Activated CD8-positive, alpha-beta T cell treated with anti-CD3 and anti-CD28 coated beads for 36 hours (primary cell): ENCODE measurements at places on chromosomes 7 and 10. TPM values are rescaled to one million over a fixed set of nuclear protein-coding genes. Genes with fewer than 3 reads are reported as not detected.

Gene PLPP4
- total RNA-seq = not detected

Gene AOC1
- not detected for total RNA-seq

Gene EN2
- not detected for total RNA-seq

Gene WASHC2A
- total RNA-seq = 23.5 TPM

DNA sequence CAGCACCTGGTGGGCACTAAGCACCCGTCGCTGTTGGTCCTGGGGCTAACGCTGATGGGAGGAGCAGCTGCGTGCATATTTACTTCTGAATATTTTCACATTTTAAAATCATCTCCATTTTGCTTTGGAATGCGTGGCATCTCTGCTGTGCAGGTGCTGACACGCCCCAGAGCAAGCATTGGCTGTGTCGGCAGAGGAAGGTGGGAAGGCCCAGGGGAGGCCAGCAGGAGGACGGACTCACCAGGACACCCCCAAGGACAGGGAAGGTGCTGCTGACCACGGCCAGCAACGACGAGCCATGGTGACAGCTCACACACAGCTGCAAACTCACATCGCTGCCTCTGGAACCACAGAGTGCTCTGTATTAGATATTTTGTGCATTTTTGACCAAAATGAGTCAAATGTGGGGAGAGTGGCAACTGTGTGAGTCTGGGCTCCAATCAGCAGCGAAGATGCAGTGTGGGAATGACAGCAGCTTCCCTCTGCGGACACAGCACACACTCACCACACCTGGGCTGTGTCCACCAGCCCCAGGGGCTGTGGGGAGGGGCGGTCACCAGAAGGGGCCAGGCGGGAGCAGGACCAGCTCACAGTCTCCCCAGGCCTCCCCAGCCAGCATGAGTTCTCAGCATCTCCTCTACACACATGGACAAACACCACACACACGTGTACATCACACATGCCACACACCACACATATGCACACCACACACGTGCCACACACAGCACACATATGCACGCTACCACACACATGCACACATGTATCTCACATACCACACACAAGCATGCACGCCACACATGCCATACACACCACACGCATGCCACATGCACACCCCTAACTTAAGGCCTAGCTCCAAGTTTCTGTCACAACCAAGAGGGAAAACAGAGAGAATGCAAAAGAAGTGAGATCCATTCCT is 58.2 kb downstream of the PTPRN2 start:
- no peaks in the 10 kb centered on the region for H3K4me1 ChIP-seq
- H3K4me3 ChIP-seq = no peak overlapping the region
- no peak for DNase-seq
- peaks cover 2% of the 10 kb centered on the region for H3K27me3 ChIP-seq
- H3K36me3 ChIP-seq = no peaks in the 10 kb centered on the region

GRCh38 chr10:25113191-25114035 is 61.4 kb upstream of the GPR158 start:
- no peak overlapping the region for H3K4me3 ChIP-seq
- DNase-seq = peak; percentile 70
- no peaks in the 10 kb centered on the region for H3K36me3 ChIP-seq
- no peak overlapping the region for H3K27ac ChIP-seq
- H3K27me3 ChIP-seq = peaks cover 39% of the 10 kb centered on the region

DNA sequence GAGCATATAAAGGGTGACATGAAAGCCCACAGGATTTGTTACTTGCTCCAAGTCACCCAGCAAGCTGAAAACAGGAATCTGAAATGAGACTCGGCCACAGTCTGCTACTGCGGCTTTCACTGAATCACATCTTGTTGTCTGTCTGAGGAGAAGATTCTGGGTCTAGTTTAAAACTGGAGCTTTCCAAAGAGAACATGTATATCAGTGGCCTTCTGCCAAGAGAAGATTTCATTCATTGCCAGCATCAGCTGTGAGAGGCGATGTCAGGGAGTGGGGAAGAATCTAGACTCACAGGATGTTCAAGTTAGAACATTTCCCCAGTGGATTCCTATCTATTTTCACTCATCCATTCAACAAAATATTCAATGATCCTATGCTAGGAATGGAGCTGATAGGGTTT is 122.8 kb downstream of the GALNT17 start:
- H3K4me1 ChIP-seq = no peaks in the 10 kb centered on the region
- no peak for DNase-seq
- H3K36me3 ChIP-seq = no peaks in the 10 kb centered on the region
- no peaks in the 10 kb centered on the region for H3K27me3 ChIP-seq
- H3K4me3 ChIP-seq = no peak overlapping the region

GRCh38 chr7:12475362-12476063 is 71.8 kb upstream of the VWDE start:
- H3K36me3 ChIP-seq = no peaks in the 10 kb centered on the region
- H3K4me3 ChIP-seq = no peak overlapping the region
- no peaks in the 10 kb centered on the region for H3K27me3 ChIP-seq
- H3K27ac ChIP-seq = no peak overlapping the region

GRCh38 chr7:41975849-41976248 is 261.2 kb downstream of the GLI3 start:
- no peaks in the 10 kb centered on the region for H3K36me3 ChIP-seq
- no peak for DNase-seq
- H3K27ac ChIP-seq = no peak overlapping the region
- H3K4me1 ChIP-seq = no peaks in the 10 kb centered on the region
- peaks cover 9% of the 10 kb centered on the region for H3K27me3 ChIP-seq

GRCh38 chr7:99693100-99693426 is 13.3 kb upstream of the CYP3A5 start:
- no peak for DNase-seq
- H3K36me3 ChIP-seq = no peaks in the 10 kb centered on the region
- H3K27me3 ChIP-seq = no peaks in the 10 kb centered on the region
- no peak overlapping the region for H3K27ac ChIP-seq
- H3K4me1 ChIP-seq = peaks cover 20% of the 10 kb centered on the region

DNA sequence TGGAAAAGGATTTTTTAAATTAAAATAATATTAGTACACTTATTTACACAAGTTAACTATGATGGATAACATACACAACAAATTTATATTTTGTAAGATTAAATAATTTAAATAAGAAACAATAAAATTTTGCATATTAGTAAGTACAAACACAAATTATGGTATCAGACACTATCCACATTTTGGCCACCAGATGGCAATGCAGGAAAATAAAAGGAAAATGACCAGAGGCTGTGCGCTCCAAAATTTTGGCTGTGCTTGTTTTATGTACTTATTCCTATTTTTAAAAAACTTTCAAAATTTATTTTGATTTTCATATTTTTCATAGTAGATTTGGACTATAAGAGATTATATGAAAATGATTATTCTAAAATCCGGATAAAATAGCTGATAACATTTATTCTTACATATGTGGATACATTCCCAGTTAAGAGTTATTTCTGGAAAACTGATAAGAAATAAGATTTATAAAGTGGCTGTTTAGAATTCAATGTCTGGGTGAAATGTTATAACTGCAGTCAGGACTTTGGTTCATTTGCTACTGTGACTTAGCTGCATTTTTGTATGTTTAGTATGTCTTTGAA is 274.7 kb upstream of the HGF start:
- no peak overlapping the region for H3K27ac ChIP-seq
- H3K36me3 ChIP-seq = no peaks in the 10 kb centered on the region
- H3K4me3 ChIP-seq = no peak overlapping the region

DNA sequence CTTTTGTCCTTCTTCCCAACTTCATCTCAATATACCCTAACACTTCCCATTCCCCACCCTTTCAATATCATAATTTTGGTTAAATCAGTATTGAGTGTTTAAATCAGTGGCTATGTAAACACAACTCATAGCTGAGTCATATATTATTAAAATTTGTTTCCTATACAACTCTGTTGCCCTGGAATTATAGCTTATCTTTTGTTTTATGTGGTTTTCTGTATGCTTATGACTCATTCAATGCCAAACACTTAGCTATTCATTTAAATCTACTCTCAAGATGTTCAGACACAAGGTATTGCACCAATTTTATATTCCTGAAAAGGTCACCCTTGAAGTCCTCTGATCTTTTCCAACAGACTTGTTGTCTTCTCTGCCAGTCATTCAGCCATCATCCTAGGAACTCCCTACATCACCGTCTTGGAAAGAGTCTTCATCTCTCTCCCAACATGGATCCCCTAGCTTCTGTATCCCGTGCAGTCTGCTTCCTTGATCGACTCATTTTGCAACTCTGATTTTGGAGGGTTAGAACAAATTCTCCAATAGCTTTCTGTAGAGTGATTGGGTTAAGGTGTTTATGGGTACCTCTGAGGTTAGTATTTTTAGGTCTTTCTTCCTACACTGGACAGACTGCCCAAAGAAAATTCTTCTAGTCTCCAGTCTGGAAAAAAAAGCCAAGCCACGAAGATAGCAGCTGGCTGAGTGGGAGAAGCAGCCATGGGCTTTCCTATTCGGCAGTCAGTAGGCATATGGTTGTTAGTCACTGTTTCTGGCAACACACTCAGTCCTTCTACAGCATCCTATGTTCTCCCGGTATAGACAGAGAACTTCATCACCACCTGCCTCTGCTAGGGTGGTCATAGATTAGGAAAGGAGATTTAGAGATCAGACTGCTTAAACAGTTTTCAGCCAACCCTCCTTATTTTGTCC is 102.1 kb downstream of the CRPPA start:
- H3K27ac ChIP-seq = no peak overlapping the region
- no peaks in the 10 kb centered on the region for H3K4me1 ChIP-seq
- H3K4me3 ChIP-seq = no peak overlapping the region
- DNase-seq = no peak
- H3K27me3 ChIP-seq = no peaks in the 10 kb centered on the region
